AG09319 (cell line): ENCODE measurements at places on chromosomes 11 and 22.

DNA sequence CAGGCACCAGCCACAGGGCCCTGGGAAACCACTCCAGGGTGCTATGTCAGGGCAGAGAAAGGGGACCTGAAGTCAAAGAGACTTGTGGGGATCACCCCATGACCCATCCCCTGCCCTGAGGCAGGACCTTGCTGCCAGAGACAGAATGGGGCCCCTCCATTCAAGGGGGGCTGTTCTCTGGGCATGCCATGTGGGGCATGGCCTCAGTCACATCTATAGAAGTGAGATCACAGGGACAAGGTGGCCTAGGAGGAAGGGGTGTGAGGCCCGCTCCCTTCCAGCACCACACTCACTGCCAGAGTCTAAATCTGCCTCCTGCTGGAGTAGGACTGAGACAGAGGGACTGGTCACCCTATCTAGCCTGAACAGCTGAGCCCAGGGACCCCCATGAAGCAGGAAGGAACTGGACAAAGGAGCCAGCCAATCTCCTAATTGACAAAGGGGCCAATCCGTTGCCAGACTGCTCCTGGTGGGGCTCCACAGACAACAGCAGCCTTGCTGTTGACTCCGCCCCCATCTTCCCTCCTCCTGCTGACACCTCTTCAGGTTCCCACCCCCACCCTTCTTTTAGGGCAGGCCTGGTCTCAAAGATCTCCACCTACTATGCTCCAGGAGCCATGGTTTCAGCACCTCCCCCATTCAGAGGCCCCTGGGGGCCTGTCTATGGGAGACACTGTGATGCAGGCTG lies 26.0 kb downstream of the NEAT1 start:
- no peak for DNase-seq

DNA sequence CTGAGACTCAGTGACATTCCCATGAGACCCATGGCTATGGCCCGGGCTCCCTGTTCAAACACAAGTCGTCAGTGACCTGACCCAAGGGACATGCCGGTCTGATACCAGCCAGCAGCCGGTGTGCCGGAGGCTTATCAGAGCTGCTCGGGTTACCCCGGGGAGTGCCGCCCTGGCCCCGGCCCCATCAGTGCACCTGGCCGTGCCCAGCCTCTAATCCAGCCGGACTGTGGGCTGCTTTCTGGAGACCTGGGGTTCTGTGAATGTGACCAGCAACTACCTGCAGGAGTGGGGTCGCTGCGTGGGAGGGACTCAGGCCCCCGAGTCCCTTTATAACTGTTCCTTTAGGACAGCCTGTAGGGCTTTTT lies 52.7 kb downstream of the LINC01488 start:
- no peak for DNase-seq

DNA sequence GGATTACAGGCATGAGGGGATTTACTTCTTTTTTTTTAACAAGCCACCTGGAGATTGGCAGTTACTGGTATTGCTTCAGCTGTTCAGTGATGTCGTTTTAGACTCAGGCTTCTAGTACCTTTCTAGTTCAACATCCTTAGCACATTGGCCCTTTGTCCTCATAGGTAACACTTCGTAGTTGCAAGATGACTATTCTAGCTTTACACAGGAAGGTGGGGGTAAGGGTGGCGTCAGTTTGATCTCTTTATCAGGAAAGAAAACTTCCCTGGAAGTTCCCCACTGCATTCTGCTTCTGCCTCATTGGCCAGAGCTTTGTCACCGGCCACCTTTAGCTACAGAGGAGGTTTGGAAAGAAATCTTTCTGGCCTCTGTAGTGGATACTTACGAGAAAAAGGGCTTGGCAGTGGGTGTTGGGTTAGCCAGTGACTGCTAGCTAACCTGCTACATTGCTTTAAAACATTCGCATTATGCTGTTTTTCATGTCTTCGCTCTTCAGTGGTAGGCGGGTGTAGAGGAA lies 40.7 kb downstream of the SFI1 start:
- no peak for DNase-seq

DNA sequence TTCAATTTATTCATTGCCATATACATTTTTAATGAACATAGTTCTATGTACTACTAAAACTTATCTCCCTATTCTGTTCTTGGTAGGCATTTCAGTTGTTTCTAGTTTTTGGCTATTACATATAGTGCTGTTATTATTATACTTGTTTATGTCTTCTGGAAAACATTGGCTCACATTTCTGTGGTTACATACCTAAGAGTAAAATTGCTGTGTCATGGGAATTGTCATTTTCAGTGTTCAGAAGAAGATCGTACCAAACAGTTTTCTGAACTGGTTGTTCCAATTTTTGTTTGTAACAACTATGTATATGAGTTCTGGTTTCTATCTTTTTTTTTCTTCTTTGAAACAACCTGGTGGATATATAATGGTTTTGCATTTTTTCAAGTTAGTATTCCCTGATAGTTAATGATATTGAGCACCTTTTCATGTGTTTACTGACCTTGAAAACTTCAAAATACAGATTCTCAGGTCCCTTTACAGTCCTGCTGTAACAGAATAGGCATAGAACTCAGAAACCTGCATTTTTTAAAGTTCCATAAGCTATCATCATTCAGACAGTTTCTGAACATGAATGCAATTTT lies 230.7 kb downstream of the JRKL start:
- no peak for DNase-seq

DNA sequence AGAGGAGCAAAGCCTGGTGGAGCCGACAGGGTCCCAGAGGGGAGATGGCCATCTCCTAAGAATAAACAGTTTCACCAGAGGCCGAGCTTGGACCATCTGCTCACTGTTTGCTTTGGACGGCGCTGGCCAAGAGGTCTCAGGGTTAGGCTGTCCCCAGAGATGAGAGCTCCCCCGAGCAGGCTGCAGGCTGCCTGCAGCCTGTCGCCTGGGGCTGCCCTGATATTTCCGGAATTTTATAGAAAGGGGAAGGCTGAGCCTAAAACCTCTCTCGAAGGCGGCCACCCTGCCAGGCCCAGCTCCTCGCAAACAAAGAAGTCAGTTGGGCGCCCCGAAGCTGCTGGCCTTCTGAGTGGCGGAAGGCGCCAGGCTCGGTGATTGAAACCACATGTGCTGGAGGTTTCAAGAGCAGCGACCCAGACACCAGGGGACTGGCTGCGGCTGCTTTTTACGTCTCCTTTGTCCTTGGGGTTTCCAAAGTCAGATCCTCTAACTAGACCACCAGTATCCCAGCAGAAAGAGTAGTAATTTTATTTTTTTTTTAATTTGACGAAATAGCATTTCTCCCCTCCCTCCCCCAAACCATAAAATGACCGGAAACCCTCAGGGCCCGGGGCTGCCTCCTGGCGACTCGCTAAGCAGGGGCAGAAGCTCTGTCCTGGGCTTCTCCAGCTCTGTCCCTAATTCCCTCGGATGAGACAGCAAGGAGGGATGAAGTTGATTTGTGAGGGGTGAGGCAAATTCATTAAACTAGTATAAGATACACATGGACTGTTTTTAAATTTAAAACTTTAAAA lies 57.4 kb downstream of the CLMP start:
- peak; percentile 84 for DNase-seq

DNA sequence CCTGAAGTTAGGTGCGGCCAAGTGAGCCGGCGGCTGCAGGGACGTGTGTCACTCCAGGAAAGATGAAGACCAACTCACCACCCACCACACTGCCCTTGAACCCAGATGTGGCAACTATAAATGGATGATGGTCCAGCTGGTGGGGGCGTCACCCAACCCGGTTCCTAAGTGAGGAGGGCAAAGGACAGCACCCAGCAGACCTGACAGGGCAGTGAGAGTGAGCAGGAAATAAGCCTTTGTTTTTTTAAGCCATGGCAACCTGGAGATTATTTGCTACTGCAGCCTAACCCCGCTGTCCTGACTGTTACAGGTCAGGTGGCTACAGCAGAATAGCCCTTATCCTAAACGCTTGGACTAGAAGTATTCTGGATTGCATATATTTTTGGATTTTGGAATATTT lies 228.9 kb downstream of the CTTN start:
- DNase-seq = no peak

DNA sequence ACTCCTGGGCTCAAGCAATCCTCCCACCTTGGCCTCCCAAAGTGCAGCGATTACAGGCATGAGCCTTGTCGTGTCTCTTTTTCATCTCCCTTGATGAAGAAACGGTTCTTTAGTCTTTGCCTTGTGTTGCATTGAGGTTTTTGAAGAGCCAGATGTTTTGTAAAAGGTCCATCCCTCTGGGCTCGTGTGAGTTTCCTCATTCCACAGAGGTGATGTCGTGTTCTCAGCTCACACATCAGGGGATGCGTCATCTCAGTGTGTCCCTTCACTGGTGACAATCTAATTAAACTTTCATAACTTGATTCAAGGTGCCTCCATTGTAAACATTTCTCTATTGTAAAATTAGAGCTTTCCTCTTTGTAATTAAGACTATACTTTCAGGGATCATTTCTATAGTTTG lies 29.7 kb upstream of the TEF start:
- no peak for DNase-seq

DNA sequence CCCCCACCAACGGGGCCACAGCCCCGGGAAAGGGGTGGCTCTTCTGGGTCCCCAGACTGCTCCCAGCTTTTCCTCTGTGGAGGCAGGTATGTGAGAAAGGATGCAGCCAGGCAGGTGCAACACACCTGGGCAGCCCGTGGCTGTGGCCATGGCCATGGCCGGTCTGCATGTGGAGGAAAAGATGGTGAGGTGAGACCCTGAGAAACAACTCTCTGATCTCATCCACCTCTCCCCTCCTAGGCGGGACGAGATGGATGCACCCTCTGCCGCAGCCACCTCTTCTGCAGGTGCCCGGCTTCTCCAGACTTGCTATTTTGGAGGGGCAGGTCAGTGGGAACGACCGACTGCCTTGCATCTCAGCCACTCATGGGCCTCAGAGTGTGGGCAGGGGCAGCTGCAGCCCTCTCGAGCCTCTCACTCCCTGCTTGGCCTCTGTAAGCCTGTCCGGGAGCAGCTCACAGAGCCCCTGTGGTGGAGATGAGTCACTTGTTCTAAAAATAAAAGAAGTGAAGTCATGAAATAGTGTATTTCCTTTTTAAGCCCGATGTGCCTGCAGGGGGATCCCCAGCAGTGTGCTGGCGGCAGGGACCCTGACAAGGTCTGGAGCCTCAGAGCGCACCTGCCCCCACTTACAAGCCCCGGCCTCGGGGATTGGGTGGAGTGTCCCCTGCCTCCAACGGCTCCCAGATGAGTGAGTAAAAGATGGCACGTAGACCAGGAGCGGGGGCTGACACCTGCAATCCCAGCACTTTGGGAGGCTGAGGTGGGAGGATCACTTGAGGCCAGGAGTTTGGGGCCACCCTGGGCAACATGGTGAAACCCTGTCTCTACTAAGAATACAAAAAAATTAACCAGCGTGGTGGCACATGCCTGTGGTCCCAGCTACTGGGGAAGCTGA lies 10.7 kb downstream of the SMIM38 start:
- DNase-seq = peak; percentile 19

DNA sequence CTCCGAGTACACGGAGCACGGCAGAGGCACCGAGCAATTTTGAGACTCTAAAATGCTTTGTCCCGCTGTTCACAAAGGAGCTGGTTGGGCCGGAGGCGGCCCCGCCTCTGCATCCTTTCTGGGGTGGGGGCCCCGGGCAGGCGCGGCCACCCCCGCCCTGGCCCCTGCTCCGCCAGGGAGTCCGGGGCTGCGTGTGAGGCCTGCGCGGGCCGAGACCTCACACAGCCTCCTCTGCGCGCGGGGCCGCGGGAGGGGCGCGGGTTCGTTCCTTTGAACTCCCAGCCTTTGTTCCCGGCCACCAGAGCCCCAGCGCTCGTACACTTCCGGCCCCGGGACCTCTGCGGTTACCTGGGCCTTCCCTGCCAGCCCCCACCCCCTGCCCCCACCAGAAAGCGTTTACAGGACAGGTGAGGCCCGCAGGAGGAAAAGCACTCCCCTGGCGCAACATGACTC lies 1.6 kb downstream of the FGF19 start:
- DNase-seq = no peak

GRCh38 chr22:20641198-20641892 lies 132.6 kb upstream of the SERPIND1 start:
- no peak for DNase-seq

DNA sequence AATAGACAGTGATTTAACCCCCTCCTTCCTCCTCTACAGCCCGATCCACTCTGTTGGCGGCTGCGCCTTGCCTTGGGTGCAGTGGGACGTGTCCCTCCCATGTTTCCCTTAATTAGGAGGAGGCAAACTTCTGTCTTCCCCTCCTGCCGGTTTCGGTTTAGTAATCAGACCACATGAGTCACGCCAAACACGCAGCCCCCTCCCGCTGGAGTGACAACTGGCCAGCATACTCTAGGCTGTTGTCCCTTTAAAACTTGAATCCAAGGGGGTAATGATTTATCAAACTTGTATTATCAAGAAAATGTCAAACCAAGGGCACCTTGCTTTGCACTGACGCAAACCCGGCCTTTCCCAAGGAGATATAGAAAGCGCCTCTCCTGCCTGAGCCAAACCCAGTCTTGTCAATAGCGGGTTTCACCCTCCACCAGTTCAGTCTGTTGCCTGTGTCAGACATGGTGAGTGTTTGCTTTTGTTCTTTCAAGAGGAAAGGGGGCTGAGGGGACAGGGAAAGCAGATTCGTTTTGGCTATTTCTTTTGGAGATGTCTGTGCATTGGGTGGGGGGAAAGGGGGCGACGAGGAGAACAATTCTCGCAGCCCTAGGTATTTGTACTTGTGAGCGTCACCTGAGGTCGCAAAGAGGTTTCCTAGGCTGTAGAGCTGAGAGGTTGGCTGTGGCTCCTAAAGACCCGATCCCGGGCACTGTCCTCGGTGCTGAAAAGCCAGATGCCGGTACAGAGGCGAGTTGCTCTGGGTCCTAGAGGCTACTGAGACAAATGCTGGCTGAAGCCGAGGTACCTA lies at the start of gene SLC6A5:
SLC6A5 (plus strand) TSS at position 388 of the 799 bp plus-strand sequence; CDS start at position 453, 65 bp downstream.
- DNase-seq = no peak

- DNase-seq = no peak
These were observed 396 bp downstream of the NPAT start for GRCh38 chr11:108221911-108222573.

GRCh38 chr22:22907551-22908494 lies 20.2 kb downstream of the IGLL5 start:
- DNase-seq = no peak

DNA sequence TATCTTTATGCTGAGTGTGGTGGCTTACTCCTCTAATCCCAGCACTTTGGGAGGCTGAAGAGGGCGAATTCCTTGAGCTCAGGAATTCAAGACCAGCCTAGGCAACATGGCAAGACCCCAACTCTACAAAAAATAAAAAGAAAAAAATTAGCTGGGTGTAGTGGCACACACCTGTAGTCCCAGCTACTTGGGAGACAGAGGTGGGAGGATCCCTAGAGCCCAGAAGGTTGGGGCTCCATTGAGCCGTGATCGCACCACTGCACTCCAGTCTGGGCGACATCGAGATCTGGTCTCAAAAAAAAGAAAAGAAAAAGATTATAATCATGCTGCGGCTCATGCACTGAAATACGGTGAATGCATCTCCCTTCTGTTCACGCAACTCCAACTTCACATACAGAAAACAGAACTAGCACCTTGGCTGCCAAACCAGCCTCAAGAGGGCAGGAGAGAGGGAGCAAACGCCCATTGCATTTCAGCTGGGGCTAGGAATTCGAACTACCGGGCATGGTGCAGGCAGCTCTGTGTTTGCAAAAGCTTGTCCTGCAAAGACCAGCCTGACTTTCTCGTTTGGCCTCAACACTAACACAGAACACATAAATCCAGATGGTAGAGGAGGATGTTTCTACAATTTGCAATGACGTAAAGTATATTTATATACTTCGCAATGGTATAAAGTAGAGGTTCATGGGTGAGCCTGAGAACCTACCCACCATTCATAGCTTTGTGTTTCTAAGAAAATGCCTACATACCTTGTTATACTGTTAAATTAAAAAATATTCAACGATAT lies 6.3 kb upstream of the SYNGR1 start:
- no peak for DNase-seq
